ENCODE measurements at places on chromosomes 7 and 10.

- DNase-seq, result no peak
These were observed 101.9 kb upstream of the TNRC18 start for GRCh38 chr7:5525271-5526099.

DNA sequence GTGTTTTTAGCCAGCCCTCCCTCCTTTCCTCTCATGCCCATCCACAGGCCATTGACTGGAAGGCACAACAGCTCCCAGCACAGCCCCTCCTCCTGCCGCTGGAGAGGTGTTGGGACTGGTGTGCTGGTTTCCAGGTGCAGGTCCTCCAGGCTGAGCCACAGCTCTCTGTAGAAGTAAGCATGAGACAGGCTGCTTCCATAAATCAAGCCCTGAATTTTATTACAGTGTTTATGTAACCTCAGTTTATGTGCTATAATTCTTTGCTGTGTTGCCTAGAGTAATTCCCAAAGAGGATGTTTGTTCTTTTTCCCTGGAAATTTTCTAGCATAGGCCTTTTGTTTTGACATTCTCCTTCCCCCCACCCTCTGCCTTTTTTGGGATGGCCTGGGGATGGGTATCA lies 445.8 kb downstream of the AUTS2 start:
- no peak for DNase-seq

DNA sequence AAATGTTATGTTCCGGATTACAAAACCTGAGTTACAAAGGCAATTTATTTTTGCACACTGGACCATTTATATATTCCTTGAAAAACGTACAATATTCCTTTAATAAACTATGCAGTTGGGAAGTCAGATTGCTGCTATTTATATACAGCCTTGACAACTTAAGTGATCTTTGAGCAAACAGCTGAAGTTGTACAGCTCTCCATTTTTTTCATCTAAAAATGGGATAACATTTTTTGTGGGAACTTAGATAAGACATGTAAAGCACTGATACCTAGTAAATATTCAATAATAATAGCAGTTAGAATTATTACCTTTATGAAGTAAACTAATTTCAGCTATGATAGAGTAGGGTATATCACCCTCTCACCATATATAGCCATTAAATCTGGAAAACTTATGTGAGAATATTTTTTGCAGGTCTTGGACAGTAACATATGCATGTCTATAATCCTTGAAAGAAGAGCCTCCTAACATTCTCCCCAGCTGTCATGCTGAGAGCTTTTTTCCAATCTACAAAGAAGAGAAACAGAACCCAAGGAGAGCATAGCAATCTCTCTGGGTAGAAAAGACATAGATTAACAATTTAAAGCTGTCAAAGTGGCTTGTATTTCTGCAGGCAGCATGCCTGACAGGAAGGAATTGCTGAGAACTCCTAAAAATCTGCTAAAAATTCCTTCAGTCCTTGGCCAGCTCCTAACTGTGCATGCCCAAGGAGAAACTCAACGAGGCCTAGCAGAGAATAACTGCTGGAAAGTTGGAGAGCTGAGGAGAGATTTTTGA lies 326.0 kb downstream of the CRPPA start:
- no peak for DNase-seq

DNA sequence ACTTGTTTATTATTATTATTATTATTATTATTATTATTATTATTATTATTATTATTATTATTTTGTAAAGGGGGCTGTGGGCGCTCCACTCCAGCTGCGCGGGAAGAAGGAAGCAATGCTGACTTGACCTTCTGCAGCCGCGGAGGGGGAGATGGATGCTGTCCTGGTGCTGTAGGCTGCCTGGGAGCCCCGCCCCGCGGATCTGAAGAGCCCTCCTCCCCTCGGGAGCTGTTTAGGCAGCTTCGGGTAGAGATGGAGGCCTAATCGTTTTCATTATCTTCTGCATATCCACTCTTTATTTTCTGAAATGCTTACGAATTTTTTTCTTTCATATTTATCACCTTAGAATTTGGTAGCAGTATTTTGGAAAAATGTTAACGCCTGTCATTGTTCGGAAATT lies 101.2 kb upstream of the KLF6 start:
- DNase-seq, result no peak

- DNase-seq, result no peak
These were observed 207.7 kb upstream of the SHH start for GRCh38 chr7:156019776-156020565.

DNA sequence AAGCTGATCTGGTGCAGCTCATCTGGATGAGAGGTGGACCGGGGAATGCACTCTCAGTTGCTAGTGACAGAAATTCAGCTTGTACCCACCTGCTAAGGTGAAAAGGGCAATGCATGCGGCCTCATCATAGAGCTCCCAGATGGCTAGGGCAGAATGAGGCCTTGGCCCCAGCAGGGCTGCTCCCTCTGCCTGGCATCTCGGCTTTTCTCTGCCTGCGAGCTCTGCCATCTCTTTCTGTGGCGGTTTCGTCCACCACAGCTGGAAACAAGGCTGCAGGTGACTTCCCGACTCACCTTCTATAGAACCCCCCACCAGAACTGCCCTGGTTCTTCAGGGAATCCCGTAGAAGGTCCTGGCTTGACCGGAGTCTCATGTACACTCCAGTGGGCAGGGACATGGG lies 60.1 kb downstream of the TACC2 start:
- no peak for DNase-seq

GRCh38 chr7:67597161-67597560 lies 600.5 kb downstream of the TYW1 start:
- no peak for DNase-seq

- no peak for DNase-seq
These were observed 108.7 kb downstream of the ZNF467 start for GRCh38 chr7:149664666-149665065.

- DNase-seq, result no peak
These were observed 309.4 kb downstream of the RPS24 start for GRCh38 chr10:78342827-78343653.

DNA sequence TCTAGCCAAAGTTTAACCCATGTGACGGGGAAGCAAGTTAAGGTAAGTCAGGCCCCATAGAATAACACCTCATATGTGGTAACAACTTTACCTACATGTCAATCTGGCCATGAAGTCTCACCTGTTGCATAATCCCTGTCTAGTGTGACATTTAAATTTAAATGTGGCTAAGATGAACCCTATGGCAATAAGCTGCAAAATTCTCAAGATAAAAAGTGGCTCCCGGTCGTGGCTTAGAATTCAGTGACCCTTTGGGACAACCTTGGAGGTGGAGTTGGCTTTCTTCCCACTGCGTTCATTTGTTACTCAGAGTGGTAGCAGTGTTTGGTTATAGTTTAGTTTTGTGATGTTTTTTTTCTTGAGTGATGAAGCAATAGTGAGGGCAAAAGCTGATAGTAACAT lies 90.6 kb downstream of the ARID5B start:
- no peak for DNase-seq

DNA sequence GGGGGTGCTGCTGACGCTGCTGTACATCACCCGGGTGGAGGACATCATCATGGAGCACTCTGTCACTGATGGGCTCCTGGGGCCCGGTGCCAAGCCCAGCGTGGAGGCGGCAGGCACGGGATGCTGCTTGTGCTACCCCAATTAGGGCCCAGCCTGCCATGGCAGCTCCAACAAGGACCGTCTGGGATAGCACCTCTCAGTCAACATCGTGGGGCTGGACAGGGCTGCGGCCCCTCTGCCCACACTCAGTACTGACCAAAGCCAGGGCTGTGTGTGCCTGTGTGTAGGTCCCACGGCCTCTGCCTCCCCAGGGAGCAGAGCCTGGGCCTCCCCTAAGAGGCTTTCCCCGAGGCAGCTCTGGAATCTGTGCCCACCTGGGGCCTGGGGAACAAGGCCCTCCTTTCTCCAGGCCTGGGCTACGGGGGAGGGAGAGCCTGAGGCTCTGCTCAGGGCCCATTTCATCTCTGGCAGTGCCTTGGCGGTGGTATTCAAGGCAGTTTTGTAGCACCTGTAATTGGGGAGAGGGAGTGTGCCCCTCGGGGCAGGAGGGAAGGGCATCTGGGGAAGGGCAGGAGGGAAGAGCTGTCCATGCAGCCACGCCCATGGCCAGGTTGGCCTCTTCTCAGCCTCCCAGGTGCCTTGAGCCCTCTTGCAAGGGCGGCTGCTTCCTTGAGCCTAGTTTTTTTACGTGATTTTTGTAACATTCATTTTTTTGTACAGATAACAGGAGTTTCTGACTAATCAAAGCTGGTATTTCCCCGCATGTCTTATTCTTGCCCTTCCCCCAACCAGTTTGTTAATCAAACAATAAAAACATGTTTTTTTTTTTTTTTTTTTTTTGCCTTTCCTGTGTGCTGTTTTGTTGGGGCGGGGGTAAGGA lies 55.8 kb downstream of the TSPAN15 start:
- no peak for DNase-seq

DNA sequence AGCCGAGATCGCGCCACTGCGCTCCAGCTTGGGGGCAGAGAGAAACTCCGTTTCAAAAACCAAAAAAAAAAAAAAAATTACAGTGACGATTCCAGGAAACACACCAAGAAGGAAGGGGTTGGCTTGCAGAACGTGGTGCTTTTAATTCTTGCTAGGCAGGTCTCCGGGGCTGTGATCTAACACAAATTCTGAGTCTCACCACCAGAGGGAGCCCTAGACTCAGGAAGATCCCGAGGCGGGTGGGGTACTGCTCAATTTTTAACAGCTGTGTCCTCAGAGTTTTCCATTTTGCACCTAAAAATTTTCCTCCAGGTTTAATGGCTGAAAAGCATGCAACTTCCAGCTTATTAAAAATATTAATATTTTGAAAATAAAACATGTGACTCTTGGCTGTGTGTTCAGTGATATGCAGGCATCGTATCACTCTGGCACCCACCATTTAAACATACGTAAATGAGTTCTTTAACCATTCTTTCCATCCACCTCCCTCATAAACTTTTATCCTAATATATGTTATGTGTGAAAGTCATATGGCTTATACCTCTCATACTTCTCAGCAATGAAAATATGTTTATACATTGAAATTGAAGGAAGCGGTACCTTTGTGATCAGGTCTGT lies 26.5 kb upstream of the NUB1 start:
- DNase-seq, result peak; percentile 82

- no peak for DNase-seq
These were observed 56.3 kb upstream of the LBX1 start for GRCh38 chr10:101285519-101286070.

DNA sequence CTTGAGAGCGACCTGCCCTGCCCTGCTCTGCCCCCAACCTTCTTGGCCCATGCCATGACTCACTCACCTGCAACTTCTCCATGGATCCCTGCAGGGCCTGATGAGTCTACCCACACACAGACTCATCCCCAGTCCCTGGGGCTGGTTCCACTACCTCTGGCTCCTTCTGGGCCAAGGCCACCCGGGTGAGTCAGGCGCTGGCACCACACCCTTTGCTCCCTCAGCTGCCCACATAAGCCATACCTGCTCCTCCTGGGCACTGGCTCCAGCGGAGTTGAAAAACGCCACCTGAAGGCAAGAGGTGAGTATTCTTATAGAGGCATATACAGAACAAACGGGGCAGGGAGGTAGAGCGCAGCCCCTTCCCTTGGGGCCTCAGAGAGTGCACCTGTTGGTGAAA lies 16.2 kb upstream of the MTPAP start:
- DNase-seq, result no peak

DNA sequence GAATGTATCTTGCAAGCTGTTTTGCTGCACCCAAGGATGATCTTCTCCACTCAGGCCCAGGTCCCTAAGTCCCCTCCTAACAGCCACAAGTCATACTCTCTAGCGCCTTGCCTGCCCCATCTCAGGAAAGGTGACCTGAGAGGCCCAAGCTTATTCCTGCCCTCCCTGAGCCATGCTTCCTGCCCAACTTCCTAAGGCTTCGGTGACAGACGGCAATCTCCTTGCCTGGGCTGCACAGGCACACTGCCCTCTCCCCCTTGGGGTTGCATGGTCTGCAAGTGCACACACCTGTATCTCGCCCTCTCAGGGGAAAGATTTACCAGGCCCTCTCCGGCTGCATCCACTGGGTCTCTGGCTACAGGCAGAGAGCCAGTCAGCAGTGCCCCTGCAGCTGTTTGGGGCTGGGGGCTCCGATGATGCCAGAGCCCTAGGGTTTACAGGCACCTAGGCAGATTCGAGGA lies 771 bp upstream of the ADIRF start:
- DNase-seq, result no peak

DNA sequence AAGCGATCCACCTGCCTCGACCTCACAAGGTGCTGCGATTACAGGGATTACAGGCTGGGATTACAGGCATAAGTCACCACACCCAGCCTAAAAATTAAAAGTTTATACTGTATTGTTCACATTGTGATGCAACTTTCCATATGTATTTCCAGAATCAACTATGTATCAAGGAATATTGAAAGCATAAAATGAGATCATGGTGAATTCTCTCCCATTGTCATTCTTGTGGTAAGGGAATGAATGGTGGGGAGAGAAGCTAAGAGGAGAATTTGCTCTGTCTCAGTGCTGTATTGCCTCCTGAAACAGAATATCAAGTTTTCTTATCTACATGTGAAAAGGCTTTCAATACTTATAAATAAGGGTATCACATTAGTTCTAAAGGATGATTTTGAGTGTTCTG lies 81.7 kb downstream of the CD36 start:
- DNase-seq, result no peak

DNA sequence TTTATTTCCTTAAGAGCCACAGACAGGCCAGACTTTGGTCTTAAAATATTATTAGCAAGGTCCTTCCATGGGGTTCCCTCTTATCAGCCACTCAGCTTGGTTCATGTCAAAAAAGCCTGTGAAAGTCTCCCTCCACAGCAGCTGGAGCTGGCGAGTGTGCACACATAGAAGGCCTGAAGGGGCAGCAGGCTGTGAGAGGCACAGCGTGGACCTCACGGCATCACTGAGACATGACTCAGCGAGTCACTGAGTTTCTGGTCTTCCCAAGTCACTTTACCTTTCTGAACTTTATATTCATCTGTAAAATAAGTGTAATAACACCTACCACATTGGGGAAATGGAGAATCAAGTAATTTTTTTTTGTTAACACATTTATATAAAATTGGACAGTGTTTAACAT lies 8.7 kb downstream of the TAF3 start:
- no peak for DNase-seq

- DNase-seq, result no peak
These were observed 167.6 kb downstream of the AKR1D1 start for GRCh38 chr7:138243836-138244235.

GRCh38 chr10:91411621-91412020 lies 1.5 kb downstream of the HECTD2 start:
- DNase-seq, result no peak

- DNase-seq, result no peak
These were observed 219.3 kb downstream of the DNAJB6 start for GRCh38 chr7:157555944-157556641.

- no peak for DNase-seq
These were observed 16.7 kb downstream of the SUGCT start for GRCh38 chr7:40151504-40151903.

- DNase-seq, result peak; percentile 22
These were observed 141.3 kb upstream of the KLF14 start for GRCh38 chr7:130875265-130875741.

DNA sequence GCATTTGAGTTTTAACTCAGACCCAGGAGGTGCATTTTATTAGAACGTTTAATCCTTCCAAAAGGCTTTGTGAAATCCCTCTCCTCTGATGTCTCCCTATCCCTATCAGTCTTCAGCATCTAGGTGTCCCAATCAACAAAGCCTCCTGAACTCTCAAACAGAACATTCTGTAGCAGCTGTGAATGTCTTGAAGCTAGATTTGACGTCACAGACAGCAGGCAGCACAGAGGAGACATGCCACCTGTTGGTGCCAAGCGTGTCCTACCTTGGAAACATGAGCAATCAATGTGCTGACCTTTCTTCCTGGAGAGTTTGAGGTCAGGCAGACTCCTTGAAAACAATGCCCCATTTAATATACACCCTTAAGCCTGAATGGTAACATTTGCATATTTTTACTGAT lies 125.5 kb downstream of the RNLS start:
- no peak for DNase-seq

GRCh38 chr10:44882166-44882720 lies 28.9 kb upstream of the TMEM72 start:
- no peak for DNase-seq

- no peak for DNase-seq
These were observed 2.0 kb upstream of the MTG1 start for GRCh38 chr10:133391761-133392518.

All from CD4-positive, alpha-beta T cell treated with Interleukin-6 at 100 ng/mL for 8 hours (primary cell).